ENCODE measurements at places on chromosomes 13 and 19.
A peak's percentile ranks its signal among the peaks of the same experiment; 100 is the strongest.

- DNase-seq, result no peak
These were observed 46.3 kb upstream of the MTIF3 start for GRCh38 chr13:27496536-27497273.

- DNase-seq, result no peak
These were observed 391.6 kb downstream of the HS6ST3 start for GRCh38 chr13:96481482-96481881.

- DNase-seq, result no peak
These were observed 35.5 kb downstream of the DHRS12 start for GRCh38 chr13:51768378-51768921.

- DNase-seq, result no peak
These were observed 9.5 kb upstream of the INSL3 start for GRCh38 chr19:17830567-17831418.

- no peak for DNase-seq
These were observed 446 bp upstream of the ZNF83 start for GRCh38 chr19:52638601-52639000.

- DNase-seq, result peak; percentile 78
These were observed 192.6 kb downstream of the KATNAL1 start for GRCh38 chr13:30114571-30115256.

DNA sequence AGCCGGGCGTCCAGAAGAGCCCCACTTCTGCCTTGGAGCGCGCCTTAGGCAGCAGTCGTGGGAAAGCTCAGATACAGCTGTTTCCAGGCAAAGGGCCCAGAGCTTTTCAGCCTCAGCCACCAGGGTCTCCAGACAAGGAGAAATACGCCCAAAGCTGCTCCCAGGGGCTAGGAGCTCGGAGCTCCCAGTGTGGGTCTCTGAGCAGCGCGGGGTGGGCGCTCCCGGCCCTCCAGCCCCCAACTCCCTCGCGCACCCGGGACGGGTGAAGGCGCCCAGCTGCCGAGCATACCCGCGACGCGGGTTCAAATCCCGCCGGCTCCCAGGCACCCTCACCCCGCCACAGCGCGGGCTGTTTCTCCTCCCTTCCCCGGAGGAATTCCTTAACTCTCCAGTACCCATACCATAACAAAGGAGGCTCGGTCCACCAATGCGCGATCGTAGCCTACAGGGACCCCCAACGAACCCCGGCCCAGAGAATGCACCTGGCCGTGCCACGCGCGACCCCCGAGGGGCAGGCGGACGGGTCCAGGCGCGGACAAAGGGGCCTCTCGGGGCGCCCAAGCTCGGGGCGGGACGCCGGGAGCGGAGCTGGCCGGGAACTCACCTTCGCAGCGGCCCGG is 507 bp downstream of the COL4A1 start:
- DNase-seq, result no peak

GRCh38 chr13:101465877-101466276 is 13.4 kb downstream of the ITGBL1 start:
- no peak for DNase-seq

DNA sequence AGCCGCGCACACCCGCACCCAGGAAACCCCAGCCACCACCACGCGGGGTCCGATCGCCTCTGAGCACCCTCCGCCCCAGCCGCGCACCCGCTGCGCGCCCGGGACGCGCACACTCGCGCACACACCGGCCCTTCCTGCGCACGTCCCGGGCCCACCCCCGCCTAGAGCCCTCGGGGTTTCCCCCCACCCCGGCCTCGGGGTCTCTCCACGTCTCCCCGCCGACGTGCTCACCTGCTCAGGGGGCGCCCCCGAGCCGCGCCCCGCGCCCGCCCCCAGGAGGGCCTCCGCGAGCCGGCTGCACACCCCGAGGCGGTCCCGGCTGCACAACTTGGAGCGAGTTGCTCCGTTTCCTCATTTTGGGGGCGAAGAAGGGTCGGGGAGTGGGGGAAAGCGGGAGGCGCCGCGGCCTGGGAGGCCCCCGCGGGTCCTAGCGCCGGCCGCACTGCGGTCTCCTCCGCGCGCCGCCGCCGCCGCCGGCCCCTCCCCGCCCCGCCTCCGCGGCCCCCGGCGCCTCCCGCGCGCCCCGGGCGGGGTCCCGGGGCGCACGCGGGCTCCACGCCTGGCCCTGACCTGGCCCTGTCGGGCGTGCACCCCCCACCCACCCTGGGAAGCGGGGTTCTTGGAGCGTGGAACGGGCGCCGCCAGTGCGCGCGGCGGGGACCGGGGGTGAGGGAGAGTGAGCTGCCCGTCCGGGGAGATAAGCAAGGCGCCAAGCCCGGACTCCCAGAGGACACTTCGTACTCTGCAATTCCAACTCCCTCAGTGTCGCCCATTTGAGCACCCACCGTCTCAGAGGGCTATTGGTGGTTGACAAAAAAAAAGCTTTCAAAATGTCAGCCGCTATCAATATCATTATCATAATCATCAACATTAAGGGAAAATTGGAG is at the start of gene MATK:
Gene MATK, minus strand, starts transcription at position 444 of the 887 bp plus-strand sequence. CDS start 1,246 bp downstream, outside the sequence.
- no peak for DNase-seq

- DNase-seq, result no peak
These were observed 14.7 kb downstream of the HCN2 start for GRCh38 chr19:604355-604754.

DNA sequence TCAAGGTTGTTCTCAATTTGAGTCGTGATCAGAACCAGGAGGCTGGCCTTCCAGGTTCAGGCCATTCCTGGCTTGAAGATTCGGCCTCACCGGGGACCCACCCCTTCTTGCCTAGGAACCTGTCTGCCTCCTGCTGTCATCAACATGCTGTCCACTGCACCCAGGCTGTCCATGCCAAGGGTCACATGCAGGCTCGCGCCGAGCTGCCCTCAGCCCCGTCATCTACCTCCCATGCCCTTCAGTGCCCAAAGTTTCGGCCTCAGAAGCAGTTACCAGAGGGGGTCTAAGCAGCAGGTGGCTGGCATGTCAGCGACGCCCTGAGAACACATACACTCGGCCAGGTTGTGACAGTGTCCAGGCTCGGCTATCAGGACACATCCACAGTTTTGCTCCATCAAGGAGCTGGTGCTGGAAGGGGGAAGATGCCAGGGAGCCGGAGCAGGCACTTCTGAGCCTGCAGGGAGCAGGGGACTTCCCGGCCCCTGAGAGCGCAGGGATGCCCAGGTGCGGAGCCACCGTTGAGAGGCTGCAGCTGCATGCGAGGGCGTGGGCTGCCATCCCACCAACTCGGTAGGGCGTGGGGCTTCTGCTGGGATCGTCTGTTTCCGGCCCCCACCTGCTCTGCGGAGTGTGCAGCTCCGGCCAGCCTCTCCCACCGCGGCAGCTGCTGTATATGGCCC is 590.9 kb upstream of the SLITRK5 start:
- DNase-seq, result no peak

DNA sequence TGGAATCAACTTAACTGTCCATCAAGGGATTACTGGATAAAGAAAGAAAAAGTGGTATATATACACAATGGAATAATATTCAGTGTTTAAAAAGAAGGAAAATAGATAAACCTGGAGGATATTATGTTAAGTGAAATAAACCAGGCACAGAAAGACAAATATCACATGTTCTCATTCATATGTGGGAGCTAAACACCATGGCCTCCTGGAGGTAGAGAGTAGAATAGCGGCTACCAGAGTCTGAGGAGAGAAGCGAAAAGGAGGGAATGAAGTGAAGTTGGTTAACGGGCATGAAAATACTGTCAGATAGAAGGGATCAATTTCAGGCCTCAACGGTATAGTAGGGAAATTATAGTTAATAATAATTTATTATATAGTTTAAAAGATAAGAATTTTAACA is 147.5 kb upstream of the OBI1 start:
- no peak for DNase-seq

GRCh38 chr13:112725346-112726015 is 35.6 kb downstream of the ATP11A start:
- DNase-seq, result no peak

DNA sequence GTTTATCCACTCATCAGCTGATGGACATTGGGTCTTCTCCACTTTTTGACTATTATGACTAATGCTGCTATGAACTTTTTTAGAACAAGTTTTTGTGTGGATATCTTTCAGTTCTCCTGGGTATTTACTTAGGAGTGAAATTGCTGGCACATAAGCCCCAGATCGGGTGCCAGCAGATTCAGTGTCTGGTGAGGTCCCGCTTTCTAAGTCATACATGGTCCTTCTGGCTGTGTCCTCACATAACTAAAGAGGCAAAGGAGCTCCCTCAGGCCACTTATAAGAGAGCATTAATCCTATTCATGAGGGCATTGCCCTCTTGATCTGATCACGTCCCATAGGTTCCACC is 600 bp upstream of the ZNF226 start:
- no peak for DNase-seq

GRCh38 chr13:31072041-31072440 is 89.7 kb downstream of the HSPH1 start:
- DNase-seq, result no peak
